ENCODE measurements at places on chromosomes 12 and 14. TPM values are rescaled to one million over a fixed set of nuclear protein-coding genes. Genes with fewer than 3 reads are reported as not detected.

- H3K4me3 ChIP-seq = no peak overlapping the region
- no peak overlapping the region for H3K27ac ChIP-seq
- no peak for DNase-seq
- no peaks in the 10 kb centered on the region for H3K36me3 ChIP-seq
- H3K4me1 ChIP-seq = peaks cover 11% of the 10 kb centered on the region
Measured at GRCh38 chr12:107845980-107846659, 71.6 kb downstream of the ASCL4 start.

DNA sequence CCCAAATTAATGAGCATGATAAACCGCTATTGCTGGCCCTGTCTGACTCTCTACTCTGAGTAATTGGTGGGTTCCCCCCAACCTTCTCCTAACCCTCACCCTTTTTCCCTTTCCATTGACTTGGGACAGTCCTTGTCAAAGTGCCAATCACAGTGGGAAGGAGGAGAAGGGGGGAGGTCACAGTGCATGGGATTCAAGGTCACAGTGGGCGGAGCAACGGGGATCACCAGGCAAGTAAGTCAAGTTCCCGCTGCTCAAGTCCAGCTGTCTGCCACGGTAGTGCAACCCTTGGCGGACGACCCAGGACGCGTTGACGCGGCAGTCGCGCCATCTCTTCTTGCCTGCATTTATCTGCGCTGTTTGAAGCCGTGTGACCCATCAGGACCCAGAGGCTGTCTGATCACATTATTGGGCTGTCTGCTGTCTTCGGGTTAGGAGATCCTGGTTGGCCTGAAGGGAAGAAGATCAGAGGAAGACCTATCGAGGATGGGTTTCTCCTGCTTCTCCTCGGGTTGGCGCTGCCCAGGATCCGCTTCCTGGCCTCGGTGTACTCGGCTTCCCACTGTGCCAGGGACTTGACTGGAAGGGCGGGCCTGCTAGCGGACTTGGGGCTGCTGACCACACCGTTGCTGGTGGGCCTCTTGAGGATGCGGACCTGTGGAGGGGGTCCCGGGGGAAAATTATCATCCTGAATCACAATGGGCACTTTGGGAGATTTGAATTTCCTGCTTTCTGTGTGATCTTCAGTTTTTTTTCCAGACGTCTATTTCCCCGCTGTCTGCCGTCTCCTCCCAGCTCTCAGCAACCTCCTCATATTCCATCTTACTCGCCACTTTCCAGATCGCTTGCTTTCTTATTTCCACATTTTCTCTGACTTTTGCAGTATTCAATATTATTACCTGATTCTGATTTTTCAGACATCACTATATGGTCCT, 3.1 kb upstream of the MDM2 start:
- H3K4me1 ChIP-seq = peaks cover 12% of the 10 kb centered on the region
- H3K27me3 ChIP-seq = no peaks in the 10 kb centered on the region
- H3K36me3 ChIP-seq = peaks cover 22% of the 10 kb centered on the region
- no peak overlapping the region for H3K4me3 ChIP-seq

- H3K4me3 ChIP-seq = no peak overlapping the region
- H3K27me3 ChIP-seq = peaks cover 36% of the 10 kb centered on the region
- H3K36me3 ChIP-seq = no peaks in the 10 kb centered on the region
- DNase-seq = no peak
- no peak overlapping the region for H3K27ac ChIP-seq
- peaks cover 7% of the 10 kb centered on the region for H3K4me1 ChIP-seq
Measured at GRCh38 chr14:99754141-99755067, 38.8 kb upstream of the EML1 start.

DNA sequence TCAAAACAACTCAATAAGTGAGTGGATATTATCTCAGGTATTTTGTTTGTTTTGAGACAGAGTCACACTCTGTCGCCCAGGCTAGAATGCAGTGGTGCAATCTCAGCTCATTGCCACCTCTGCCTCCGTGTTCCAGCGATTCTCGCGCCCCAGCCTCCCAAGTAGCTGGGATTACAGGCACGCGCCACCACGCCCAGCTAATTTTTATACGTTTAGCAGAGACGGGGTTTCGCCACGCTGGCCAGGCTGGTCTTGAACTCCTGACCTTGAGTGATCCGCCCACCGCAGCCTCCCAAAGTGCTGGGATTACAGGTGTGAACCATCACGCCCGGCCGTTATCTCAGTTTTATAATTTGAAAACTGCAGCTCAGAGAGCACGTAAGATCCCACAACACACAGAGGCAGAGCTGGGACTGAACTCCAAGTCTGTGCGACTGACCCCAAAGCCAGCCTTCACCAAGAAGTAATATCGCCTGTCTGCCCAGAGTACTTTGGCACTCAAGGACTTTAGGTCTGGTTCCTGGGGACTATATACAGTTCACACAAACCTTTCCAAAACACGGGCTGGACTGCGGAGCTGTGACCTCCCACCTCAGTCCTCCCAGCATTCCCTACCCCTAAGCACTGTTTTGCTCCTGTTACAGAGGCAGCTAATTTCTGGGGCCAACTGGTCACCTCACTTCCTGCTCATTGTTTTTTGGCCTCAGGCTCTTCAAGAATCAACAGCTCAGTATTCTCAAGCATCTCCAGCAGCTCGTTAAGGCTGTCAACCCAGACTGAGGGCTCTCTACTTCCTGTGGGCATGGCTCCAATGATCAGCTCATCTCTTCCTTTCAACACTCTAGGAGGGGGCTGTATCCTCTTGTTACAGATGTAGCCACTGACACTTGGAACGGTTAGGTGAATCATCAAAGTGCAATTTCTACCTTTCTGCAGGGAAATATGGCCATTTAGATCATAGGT, 22.5 kb downstream of the TESC start:
- H3K27me3 ChIP-seq = no peaks in the 10 kb centered on the region
- no peak overlapping the region for H3K27ac ChIP-seq
- H3K36me3 ChIP-seq = no peaks in the 10 kb centered on the region
- no peak for DNase-seq
- no peak overlapping the region for H3K4me3 ChIP-seq
- peaks cover 2% of the 10 kb centered on the region for H3K4me1 ChIP-seq

- no peak within 1 kb of the TSS for H3K27ac ChIP-seq
- H3K27me3 ChIP-seq = no peaks in the 10 kb centered on the region
- H3K4me3 ChIP-seq = no peak within 1 kb of the TSS
- H3K4me1 ChIP-seq = peaks cover 22% of the 10 kb centered on the region
- no peak for DNase-seq
Measured at GRCh38 chr12:57049890-57050289, at the start of gene MYO1A. Gene MYO1A, minus strand, starts transcription at chr12:57050129. Its CDS starts 1,806 bp downstream, at chr12:57048323.

PHETA1 gene
- total RNA-seq = 2.0 TPM

DNA sequence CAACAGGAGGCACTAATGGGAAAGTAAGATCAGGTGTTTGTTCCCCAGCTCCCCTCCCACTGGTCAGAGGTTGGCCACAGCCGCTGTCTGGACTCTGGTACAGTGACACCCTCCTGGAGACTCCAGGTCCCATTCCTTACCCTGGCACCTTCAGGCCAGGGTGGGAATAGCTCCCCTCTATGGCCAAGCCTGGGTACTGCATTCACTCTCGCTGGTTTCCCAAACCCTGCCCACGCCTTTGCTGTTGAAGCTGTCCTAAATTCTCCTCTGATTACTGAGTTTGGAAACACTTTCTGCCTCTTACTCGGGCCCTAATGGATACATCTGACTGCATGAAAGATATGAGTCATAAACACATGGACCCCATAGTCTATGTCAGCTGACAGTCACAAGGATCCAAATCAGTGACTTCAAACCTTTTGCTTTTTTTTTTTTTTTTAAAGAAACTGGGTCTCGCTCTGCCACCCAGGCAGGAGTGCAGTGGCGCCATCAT, 17.9 kb downstream of the HRK start:
- H3K4me1 ChIP-seq = peaks cover 54% of the 10 kb centered on the region
- DNase-seq = no peak
- H3K27ac ChIP-seq = no peak overlapping the region
- no peaks in the 10 kb centered on the region for H3K27me3 ChIP-seq
- H3K36me3 ChIP-seq = no peaks in the 10 kb centered on the region

PLXNC1 gene
- 27.0 TPM for total RNA-seq

- no peaks in the 10 kb centered on the region for H3K4me1 ChIP-seq
- DNase-seq = no peak
- H3K27me3 ChIP-seq = no peaks in the 10 kb centered on the region
- H3K36me3 ChIP-seq = no peaks in the 10 kb centered on the region
Measured at GRCh38 chr14:38120109-38120508, 87.6 kb upstream of the SSTR1 start.

DNA sequence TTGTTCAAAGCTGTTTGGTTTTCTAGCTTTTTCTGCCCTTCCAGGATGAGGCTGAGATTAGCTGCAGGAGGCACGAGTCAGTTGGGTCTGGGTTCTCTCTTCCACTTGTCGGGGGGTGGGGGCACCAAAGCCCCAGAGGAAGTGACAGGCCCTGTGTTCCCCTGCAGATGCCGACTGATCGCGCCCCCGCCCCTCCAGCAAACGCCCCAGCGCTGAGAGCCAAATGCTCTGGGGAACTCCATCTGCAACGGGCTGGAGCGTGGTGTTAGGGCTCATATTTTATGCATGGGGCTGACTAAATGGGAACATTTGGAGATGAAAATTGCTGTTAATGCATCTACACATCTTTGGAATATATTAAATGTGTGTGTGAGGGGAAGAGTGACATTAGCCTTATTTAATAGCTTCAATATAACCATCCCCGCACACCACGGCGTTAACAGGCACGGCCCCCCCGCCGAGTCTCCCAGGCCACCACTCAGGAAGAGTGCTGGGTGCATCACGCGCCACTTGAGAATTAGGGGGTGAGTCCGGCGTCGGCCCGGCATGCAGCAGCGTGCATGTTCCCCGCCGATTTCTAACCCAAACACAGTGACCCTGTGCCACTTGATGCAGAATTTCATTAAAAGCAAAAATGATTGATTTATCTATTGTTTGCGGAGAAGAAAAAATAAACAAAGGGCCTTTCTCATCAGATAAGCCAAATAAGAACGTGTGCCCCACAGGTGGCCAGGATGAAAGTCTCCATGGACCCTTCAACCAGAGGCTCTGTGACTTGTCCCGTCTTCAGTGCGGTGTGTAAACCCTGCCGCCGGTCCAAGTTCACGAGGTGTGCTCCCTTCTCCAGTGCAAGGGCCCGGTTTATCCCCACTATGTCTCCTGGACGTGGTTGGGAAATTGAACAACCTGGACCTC, 165.0 kb upstream of the RTL1 start:
- no peak overlapping the region for H3K27ac ChIP-seq
- peaks cover 4% of the 10 kb centered on the region for H3K4me1 ChIP-seq
- H3K27me3 ChIP-seq = peaks cover 28% of the 10 kb centered on the region
- no peak for DNase-seq
- no peaks in the 10 kb centered on the region for H3K36me3 ChIP-seq

DNA sequence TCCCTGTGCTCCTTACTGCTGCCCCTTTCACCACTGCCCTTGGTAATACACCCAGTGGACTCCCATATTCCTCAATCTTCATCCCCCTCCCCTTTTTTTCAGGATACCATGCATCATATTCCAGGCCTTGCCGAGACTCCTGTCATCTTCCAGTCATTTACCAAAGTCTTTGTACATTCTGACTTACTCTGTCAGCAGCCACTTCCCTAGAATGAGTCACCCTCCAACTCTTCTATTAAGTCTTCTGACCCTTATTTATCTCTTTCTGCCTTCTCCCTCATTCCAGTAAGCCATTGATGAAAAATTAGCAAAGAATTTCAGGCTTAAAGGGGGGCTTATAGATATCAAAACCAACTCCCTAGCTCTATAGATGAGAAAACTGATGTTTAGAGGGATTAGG, 128.0 kb downstream of the STXBP6 start:
- DNase-seq = no peak
- no peak overlapping the region for H3K27ac ChIP-seq
- no peaks in the 10 kb centered on the region for H3K4me1 ChIP-seq
- H3K4me3 ChIP-seq = no peak overlapping the region

DNA sequence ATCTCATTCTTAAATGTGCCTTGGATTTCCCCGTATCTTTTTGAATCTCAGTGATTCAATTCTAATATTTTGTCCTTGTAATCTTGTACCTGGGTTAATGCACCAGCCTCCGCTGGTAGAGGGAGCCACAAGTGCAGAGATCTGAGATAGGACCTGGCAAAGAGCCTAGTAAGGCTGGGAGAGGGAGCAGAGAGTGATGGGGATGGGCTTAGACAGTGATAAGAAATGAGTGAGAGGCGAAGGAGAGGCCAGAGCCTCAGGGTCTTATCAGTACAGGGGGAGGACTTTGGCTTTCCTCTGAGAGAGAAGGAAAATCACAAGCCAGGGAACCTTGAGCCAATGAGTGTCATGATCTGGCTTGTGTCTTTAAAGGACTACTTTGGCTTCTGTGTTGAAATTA, 30.5 kb upstream of the LMNTD1 start:
- H3K4me3 ChIP-seq = no peak overlapping the region
- no peaks in the 10 kb centered on the region for H3K36me3 ChIP-seq

- no peaks in the 10 kb centered on the region for H3K27me3 ChIP-seq
- peaks cover 64% of the 10 kb centered on the region for H3K4me1 ChIP-seq
- H3K27ac ChIP-seq = peak overlapping the region; percentile 79
- DNase-seq = no peak
Measured at GRCh38 chr12:94706250-94706661, 55.9 kb upstream of the TMCC3 start.

GPRC5D gene
- 0.44 TPM for total RNA-seq

GRCh38 chr12:108419949-108420348, 80.8 kb upstream of the CMKLR1 start:
- H3K36me3 ChIP-seq = no peaks in the 10 kb centered on the region
- H3K4me3 ChIP-seq = no peak overlapping the region
- no peak overlapping the region for H3K27ac ChIP-seq
- peaks cover 12% of the 10 kb centered on the region for H3K27me3 ChIP-seq
- no peaks in the 10 kb centered on the region for H3K4me1 ChIP-seq

DNA sequence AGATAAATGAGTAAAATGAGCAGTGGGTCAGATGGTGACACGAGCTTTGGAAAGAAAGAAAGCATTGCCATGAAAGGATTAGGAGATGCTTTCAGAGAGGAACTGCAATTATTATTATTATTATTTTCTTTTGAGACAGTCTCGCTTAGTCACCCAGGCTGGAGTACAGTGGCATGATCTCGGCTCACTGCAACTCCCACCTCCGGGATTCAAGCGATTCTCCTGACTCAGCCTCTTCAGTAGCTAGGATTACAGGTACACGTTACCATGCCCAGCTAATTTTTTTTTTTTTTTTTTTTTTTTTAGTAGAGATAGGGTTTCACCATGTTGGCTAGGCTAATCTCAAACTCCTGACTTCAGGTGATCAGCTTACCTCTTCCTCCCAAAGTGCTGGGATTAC, 77.4 kb downstream of the ST8SIA1 start:
- H3K36me3 ChIP-seq = no peaks in the 10 kb centered on the region
- no peaks in the 10 kb centered on the region for H3K27me3 ChIP-seq
- no peaks in the 10 kb centered on the region for H3K4me1 ChIP-seq
- no peak for DNase-seq
- H3K27ac ChIP-seq = no peak overlapping the region

GPD1 gene
- 0.60 TPM for total RNA-seq

TAS2R50 gene
- 1.2 TPM for total RNA-seq

- no peaks in the 10 kb centered on the region for H3K27me3 ChIP-seq
- H3K27ac ChIP-seq = peak overlapping the region; percentile 20
- H3K4me3 ChIP-seq = no peak overlapping the region
- no peaks in the 10 kb centered on the region for H3K36me3 ChIP-seq
Measured at GRCh38 chr12:116263844-116264243, 13.6 kb downstream of the MED13L start.
